Hippocampal formation (tissue), 2 donors: ENCODE measurements at places on chromosomes 5 and 9.

DNA sequence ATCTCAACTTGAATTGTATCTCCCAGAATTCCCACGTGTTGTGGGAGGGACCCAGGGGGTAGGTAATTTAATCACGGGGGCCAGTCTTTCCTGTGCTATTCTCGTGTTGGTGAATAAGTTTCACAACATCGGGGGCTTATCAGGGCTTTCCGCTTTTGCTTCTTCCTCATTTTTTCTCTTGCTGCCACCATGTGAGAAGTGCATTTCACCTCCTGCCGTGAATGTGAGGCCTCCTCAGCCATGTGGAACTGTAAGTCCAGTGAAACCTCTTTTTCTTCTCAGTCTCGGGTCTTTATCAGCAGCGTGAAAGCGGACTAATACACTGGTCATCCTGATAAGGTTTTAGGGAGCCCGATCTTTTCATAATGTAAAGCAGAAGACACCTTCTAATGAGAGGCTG, 687.0 kb upstream of the FTMT start:
- DNase-seq = no peak

- no peak for DNase-seq
These were observed 166.7 kb downstream of the GAPVD1 start for GRCh38 chr9:125428060-125428901.

- DNase-seq = no peak
These were observed 73.8 kb downstream of the RAPGEF1 start for GRCh38 chr9:131666029-131666428.

DNA sequence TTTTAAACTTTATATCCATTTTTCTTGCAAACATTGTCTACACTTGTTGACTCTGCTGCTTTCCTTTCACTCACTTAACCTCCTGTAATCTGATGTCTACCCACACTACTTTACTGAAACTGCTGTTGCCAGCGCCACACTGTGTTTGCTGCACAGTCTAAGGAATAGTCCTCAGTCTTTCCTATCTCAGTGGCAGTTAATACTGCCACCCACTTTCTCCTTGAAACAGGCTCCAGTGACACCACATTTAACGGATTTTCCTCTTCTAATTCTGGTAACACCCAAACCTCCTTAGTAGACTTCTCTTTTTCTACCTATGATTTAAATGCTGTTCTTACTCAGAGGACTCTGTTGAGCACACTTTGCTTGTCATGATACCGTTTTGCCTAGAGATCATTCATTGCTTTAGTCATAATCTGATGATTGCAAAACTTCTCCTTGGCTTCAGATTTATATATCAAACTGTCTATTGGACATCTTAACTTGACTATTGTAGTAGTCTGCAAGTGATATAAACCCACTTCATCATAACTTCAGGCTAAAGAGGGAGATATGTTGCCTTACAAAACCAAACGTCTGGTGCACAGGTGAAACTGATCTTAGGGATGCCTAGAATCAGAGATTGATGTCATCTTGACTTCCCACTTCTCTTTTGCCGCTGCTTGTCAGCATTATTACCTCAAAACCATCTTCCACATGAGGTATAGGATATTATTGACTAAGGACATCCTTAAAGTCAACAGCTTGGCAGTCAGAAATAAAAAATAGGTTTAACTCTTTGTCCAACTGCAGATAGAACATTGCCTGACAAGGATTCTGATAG, 94.1 kb downstream of the CDC42SE2 start:
- DNase-seq = no peak

DNA sequence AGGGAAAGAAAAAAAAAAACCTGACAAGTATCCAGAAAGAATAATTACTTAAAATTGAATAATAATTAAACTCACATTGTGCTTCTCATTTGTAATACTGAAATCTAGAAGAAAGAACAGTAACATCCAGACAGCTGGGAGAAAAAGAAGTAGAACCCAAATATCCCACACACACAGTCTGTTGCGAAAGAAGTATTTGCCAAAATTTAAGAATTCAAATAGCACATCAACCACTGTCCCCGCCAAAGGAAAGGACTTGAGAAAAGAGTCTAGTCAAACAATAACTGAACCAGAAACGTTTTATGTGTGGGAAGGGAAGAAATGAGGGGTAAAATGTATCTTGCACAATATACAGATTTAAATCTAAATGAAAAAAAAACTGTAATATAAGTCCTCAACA, 202.8 kb downstream of the MLLT3 start:
- DNase-seq = no peak

- no peak for DNase-seq
These were observed 25.5 kb downstream of the HK3 start for GRCh38 chr5:176873541-176874172.

- DNase-seq = no peak
These were observed 12.8 kb upstream of the C9orf152 start for GRCh38 chr9:110220809-110221208.

GRCh38 chr9:130143958-130144366, 28.2 kb upstream of the NCS1 start:
- no peak for DNase-seq

- no peak for DNase-seq
These were observed 10.3 kb upstream of the RGMB start for GRCh38 chr5:98763001-98763630.

DNA sequence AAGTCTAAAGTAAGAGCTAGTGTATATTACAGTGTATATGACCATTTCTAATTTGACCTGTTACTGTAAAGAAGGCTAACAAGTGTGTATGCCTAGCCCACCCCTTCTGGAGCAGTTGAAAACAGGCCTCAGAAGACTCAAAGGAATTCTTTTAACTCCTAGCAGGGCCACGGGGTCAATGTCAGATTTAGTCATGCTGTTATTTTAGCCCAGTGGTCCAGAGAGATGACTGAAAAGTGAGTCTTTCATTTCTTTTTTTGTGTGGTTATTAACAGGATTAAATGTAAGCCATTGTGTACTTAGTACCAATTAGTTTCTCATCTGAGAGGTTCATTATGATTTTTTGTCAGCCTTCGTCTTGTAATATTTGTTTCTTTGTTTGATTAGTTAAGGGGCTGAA, 24.4 kb downstream of the ZCCHC7 start:
- no peak for DNase-seq

DNA sequence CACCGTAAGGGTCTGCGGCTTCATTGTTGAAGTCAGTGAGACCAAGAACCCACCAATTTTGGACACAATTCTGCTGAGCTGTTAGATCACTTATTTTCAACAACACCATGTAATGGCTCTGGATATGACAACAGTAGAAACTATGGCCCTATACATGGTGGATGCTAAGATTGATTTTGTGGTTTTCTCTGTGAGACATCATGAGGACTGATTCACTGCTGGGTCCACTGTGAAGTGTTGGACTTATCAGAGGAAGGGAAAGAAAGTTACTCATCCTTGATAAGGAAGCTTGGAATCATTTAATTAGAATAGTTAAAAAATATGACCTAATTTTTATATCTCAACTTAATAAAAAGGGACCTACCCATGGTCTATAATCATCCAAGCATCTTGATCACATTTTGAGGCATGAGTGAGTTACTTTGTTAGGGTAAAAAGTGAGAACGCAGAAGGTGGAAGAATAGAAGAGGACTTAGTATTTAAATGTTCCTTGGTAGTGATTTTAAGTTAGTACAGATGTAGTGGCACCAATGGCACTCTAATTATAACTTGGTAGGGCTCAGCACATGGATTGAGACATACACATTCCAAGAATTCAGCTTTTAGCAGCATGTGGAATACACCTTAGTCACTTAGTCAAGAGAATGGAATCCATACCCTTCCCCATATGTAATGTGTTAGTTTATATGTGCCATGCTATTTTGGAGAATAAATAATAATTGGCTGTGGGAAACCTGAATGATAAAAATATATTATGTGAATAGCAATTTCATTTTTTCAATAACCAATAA, 123.5 kb upstream of the CD180 start:
- no peak for DNase-seq

- no peak for DNase-seq
These were observed 85.2 kb downstream of the MUSK start for GRCh38 chr9:110753731-110754231.

DNA sequence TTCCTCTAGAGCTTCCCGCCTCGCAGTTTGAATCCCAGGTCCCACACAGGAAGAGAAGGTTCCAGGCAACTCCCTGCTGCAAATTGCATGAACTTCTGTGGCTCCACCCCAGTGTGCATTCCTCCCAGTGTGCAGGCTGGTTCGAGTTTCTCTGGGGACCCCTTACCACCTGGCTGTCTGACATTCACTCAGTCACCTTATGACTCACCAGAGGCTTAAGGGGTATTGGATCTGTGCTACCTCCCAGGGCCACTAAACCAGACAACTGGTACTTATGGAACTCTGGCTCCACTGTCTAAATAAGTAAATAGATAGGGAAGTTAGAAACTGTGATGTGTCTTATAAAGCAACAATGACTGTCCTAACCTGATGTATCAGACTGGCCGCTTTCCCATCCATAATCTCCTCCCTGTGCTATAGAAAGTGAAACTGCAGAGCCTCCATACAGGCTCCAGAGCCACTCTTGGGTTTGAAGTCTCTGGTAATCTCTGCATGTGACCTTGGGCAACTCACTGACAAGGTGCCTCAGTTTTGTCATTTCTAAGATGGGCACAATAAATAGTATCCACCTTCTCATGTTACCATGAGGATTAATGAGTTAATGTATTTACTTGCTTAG, 720.6 kb downstream of the SEMA5A start:
- DNase-seq = no peak
